ENCODE measurements at places on chromosomes 7 and 10. TPM values are rescaled to one million over a fixed set of nuclear protein-coding genes. Genes with fewer than 3 reads are reported as not detected.

Gene LRRC17
- 2.6 TPM for total RNA-seq

DNA sequence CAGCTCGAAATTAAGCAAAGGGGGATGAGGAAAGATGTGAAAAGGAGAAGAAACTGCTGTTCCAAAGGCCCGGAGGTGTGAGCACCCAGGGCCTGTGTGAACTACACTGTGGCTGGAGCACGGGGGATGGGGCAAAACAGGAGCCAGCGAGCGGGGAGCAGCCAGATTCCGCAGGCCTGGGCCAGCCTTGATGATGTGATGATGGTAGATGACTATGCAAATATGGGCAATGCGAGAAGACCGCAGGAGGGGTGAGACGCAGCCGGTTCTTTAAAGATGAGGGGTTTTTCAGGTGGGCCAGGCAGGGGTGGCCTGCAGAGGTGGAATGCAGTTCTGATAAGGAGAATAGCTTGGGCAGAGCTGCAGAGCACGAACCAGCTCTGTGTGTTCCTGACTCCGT, 61.5 kb downstream of the LANCL2 start:
- peaks cover 15% of the 10 kb centered on the region for H3K36me3 ChIP-seq
- no peaks in the 10 kb centered on the region for H3K27me3 ChIP-seq
- no peak for DNase-seq
- H3K4me1 ChIP-seq: no peaks in the 10 kb centered on the region
- H3K4me3 ChIP-seq: no peak overlapping the region
- H3K27ac ChIP-seq: no peak overlapping the region

GRCh38 chr10:96992721-96993120, 160.6 kb downstream of the LCOR start:
- H3K27me3 ChIP-seq: no peaks in the 10 kb centered on the region
- no peak for DNase-seq
- no peaks in the 10 kb centered on the region for H3K36me3 ChIP-seq
- peaks cover 11% of the 10 kb centered on the region for H3K4me1 ChIP-seq
- H3K4me3 ChIP-seq: no peak overlapping the region
- H3K27ac ChIP-seq: no peak overlapping the region

GRCh38 chr10:131264110-131264788, 47.3 kb downstream of the TCERG1L start:
- no peaks in the 10 kb centered on the region for H3K27me3 ChIP-seq
- no peaks in the 10 kb centered on the region for H3K36me3 ChIP-seq
- DNase-seq: no peak

Gene SPDYE1
- not detected for total RNA-seq

Gene CUL2
- 12.0 TPM for total RNA-seq

DNA sequence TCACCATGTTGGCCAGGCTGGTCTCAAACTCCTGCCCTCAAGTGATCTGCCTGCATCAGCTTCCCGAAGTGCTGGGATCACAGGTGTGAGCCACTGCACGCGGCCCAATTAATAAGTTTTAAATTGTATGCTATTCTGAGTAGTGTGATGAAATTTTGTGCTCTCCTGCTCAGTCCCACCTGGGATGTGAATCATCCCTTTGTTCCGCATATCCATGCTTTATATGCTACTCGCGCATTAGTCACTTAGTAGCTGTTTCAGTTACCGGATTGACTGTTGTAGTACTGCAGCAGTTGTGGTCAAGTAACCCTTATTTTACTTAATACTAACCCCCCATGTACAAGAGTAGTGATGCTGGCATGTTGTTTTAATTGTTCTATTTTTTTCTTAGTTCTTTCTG, 47.3 kb upstream of the OIT3 start:
- no peaks in the 10 kb centered on the region for H3K36me3 ChIP-seq
- H3K4me3 ChIP-seq: no peak overlapping the region
- DNase-seq: no peak
- H3K4me1 ChIP-seq: no peaks in the 10 kb centered on the region

DNA sequence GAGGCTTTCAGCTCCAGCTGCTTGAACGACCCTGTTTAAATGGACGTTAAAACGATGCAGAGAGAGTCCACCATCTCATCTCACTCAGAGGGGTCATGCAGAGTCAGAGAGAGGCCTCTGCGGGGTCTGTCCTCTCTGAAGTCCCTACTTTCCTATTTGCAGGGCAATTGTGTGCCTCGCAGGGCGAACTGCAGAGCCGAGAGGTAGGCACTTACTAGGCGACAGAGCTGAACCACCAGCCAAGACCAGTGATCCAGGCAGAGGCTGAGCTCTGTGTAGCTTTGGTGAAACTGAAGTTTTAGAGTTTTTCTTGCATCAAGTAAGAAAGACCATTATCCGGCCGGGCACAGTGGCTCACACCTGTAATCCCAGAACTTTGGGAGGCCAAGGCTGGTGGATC, 64.1 kb upstream of the CUX1 start:
- no peak overlapping the region for H3K4me3 ChIP-seq
- no peak for DNase-seq
- no peaks in the 10 kb centered on the region for H3K4me1 ChIP-seq
- H3K27me3 ChIP-seq: no peaks in the 10 kb centered on the region

DNA sequence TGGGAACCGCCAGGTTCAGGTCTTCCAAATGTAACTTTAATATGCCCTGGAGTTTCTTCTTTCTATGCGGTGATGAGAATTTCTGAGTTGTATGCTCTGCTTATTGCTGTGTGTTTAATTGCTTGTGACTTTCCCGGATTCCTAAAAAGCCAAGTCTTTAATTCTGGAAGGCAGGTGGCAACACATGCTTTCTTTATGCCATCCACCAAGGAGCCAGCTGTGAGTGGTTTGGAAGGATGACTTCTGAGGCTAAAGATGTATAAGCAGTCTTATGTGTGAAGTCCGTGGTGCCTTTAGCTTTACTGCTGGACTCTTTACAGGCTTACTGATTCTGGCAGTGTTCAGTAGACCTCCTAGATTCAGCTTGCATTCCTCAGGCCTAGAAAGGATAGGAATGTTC, 3.1 kb downstream of the SDK1 start:
- peaks cover 23% of the 10 kb centered on the region for H3K4me1 ChIP-seq
- no peaks in the 10 kb centered on the region for H3K36me3 ChIP-seq
- no peak overlapping the region for H3K4me3 ChIP-seq
- no peaks in the 10 kb centered on the region for H3K27me3 ChIP-seq
- H3K27ac ChIP-seq: no peak overlapping the region
- no peak for DNase-seq

GRCh38 chr10:47104786-47105385, 193.7 kb downstream of the PTPN20 start:
- H3K4me3 ChIP-seq: no peak overlapping the region
- no peaks in the 10 kb centered on the region for H3K36me3 ChIP-seq
- H3K27me3 ChIP-seq: no peaks in the 10 kb centered on the region
- peak; percentile 20 for DNase-seq
- no peaks in the 10 kb centered on the region for H3K4me1 ChIP-seq

Gene IL15RA
- total RNA-seq: 18.6 TPM

Gene PRSS37
- not detected for total RNA-seq

DNA sequence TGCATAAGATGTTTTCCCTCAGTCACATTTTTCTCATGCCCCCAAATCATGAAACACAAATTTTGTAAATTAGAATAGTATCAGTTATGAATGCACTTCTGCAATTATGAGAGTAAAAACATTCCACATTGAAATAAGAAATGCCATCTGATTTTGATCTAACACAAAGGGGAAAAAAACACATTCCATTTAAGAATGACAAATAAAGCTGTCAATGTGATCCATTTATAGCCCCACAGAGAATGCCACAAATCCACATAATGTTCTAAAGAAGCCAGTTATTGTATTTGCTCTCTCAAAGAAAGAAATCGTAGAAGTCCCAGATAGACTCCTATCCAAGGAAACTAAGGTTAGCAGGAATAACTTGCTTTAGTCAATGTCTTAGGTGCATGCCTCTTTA, 48.7 kb upstream of the RHOBTB1 start:
- no peaks in the 10 kb centered on the region for H3K27me3 ChIP-seq
- no peaks in the 10 kb centered on the region for H3K36me3 ChIP-seq
- no peaks in the 10 kb centered on the region for H3K4me1 ChIP-seq
- DNase-seq: no peak
- no peak overlapping the region for H3K27ac ChIP-seq
- no peak overlapping the region for H3K4me3 ChIP-seq

Gene INHBA
- total RNA-seq: 12.6 TPM

Gene HYCC1
- total RNA-seq: 45.6 TPM

Gene ADRB1
- 1.3 TPM for total RNA-seq

DNA sequence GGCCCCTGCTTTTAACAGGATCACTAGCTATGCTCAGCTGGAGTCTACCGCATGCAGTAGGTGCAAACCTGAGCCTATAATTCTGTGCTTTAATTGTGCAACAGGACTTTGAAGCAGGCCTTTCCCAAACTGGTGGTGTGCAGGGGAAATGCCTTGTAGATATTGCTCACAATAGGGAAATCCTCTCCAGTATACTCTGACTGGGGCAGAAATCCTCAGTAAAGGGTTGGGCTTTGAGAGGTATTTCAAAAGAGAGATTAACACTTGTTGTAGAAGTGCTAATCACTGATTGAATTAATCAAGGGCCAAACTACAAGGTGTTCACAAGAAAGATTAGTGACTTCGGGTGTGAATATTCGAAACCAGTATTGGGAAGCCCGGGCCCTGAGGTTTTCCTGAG, 58.5 kb upstream of the EXOC6 start:
- no peaks in the 10 kb centered on the region for H3K36me3 ChIP-seq
- H3K4me1 ChIP-seq: no peaks in the 10 kb centered on the region
- no peak overlapping the region for H3K27ac ChIP-seq
- DNase-seq: no peak
- no peaks in the 10 kb centered on the region for H3K27me3 ChIP-seq
- H3K4me3 ChIP-seq: no peak overlapping the region

DNA sequence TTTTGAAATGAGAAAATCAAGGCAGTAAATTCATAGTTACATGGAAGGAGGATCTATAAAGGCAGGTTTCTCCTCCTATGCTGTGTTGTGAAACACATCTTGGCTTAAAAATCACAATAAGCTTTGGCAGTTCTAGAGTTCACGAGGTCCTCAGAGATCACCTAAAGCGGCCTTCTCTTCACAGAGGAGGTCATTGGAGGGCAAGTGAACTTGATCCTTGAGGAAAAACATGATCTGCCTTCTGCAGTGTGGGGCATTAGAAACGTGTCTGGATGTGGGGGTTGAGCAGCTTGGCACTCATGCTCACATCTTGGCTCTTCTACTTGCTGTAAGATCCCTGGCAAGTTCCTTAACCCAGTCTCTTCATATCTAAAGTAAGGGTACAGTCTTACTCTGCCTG, 96.1 kb upstream of the BMPER start:
- no peaks in the 10 kb centered on the region for H3K36me3 ChIP-seq
- H3K27me3 ChIP-seq: no peaks in the 10 kb centered on the region
- H3K4me1 ChIP-seq: peaks cover 9% of the 10 kb centered on the region

DNA sequence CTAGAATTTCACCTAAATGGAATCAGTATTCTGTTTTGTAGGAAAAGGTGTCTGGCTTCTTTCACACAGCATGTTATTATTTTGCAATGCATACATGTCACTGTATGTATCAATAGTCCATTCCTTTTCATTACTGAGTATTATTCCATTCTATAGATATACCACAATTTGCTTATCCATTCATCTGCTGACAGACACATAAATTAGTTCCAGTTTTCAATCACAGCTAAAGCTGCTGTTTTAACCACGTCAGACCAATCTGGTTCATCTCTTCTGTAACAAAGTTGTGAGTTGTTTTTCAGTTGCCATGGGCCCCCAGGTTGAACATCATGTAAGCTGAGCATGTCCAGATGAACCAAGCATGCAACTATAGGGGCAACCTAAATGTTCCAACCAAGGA, 282.1 kb upstream of the MKLN1 start:
- no peaks in the 10 kb centered on the region for H3K4me1 ChIP-seq
- no peaks in the 10 kb centered on the region for H3K36me3 ChIP-seq
- H3K4me3 ChIP-seq: no peak overlapping the region
- DNase-seq: no peak
- no peak overlapping the region for H3K27ac ChIP-seq

Gene UNCX
- not detected for total RNA-seq

Gene PLCE1
- 30.6 TPM for total RNA-seq

Gene FIS1
- total RNA-seq: 235 TPM

GRCh38 chr7:150871601-150872000, 19.3 kb downstream of the AOC1 start:
- no peak overlapping the region for H3K4me3 ChIP-seq
- H3K4me1 ChIP-seq: peaks cover 10% of the 10 kb centered on the region
- H3K27ac ChIP-seq: no peak overlapping the region
- peaks cover 6% of the 10 kb centered on the region for H3K36me3 ChIP-seq

DNA sequence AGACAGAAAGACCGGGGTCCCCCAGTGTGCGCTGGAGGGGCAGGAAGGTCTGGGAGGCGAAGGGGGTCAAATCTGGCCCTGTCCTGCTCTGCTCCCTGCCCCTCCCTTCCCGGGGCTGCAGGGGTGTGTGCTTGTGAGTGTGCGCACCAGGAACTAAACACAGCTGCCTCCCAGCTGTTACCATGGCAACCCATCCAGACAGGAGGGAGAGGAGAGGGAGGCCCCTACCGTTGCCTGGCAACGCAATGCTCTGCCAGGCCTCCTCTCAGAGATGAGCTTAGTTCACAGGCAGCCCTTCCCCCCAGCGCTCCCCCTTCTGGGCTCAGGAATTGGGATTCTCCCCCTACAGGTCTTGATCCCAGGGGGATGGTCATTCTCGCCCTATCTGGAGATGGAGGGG, 6.1 kb downstream of the NYAP1 start:
- peaks cover 49% of the 10 kb centered on the region for H3K4me1 ChIP-seq
- H3K27me3 ChIP-seq: no peaks in the 10 kb centered on the region
- H3K36me3 ChIP-seq: no peaks in the 10 kb centered on the region
- peak overlapping the region; percentile 36 for H3K27ac ChIP-seq
- no peak overlapping the region for H3K4me3 ChIP-seq

Gene ARHGEF35
- total RNA-seq: 1.7 TPM

Gene KLF14
- 1.5 TPM for total RNA-seq

Gene SEMA3D
- 12.7 TPM for total RNA-seq

DNA sequence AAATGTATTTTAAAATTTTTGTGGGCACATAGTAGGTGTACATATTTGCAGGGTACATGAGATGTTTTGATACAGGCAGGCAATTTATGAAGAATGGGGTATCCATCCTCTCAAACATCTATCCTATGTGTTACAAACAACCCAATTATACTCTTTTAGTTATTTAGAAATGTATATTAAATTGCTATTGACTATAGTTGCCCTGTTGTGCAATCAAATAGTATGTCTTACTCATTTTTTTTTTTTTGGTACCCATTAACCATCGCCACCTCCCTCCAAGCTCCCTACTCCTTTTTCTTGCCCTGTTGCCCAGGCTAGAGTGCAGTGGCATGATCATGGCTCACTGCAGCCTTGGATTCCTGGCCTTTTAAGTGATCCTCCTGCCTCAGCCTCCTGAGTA, 128.1 kb downstream of the BAMBI start:
- no peaks in the 10 kb centered on the region for H3K27me3 ChIP-seq
- H3K27ac ChIP-seq: no peak overlapping the region
- no peaks in the 10 kb centered on the region for H3K36me3 ChIP-seq
- no peak overlapping the region for H3K4me3 ChIP-seq

Gene C7orf33
- total RNA-seq: not detected

- no peaks in the 10 kb centered on the region for H3K27me3 ChIP-seq
- H3K27ac ChIP-seq: peak overlapping the region; percentile 87
- H3K4me1 ChIP-seq: peaks cover 18% of the 10 kb centered on the region
Observed at GRCh38 chr7:155003376-155004214, 671 bp upstream of the PAXIP1 start.

Gene INMT
- total RNA-seq: 87.3 TPM

- DNase-seq: no peak
- H3K27ac ChIP-seq: no peak overlapping the region
- no peaks in the 10 kb centered on the region for H3K27me3 ChIP-seq
- no peaks in the 10 kb centered on the region for H3K4me1 ChIP-seq
- no peaks in the 10 kb centered on the region for H3K36me3 ChIP-seq
- no peak overlapping the region for H3K4me3 ChIP-seq
Observed at GRCh38 chr10:103463499-103463898, 4.8 kb upstream of the CALHM1 start.

Gene TMEM196
- not detected for total RNA-seq
